ENCODE measurements at places on chromosomes 1 and 21.

DNA sequence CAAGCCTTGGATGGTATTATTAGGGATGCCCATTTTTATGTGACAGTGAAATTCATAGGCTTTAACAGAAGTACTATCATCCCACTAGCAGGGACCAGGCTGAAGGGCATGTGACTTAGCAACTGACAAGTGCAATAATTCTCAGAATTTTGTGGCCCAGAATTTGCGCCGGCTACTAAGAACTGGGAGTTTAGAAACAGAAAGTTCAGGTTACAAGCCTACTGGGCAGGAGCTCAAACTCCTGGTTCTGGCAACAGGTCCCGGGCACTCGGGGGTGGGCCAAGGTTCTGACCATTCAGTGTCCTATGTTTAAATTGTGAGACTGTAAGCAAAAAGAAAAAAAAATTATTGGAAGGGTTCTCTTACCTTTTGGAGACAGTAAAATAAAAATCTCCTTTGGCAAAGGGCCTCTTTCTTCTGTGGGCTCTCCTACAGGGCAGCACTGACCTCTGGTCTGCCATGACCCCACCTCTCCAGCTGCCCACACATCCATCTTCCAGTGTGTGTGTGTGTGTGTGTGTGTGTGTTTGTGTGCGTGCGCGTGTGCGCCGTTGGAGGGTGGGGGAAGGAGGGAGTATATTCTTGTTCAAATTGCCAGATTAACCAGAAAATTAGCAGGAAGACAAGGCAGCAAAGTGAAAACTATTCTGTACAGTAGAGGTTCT is 26.1 kb downstream of the IRF2BP2 start:
- DNase-seq = no peak

GRCh38 chr21:21673959-21674358 is 675.8 kb downstream of the NCAM2 start:
- DNase-seq = no peak

- no peak for DNase-seq
These were observed 18.7 kb downstream of the BECN2 start for GRCh38 chr1:241976229-241976628.

GRCh38 chr1:31637915-31638673 is 6.6 kb downstream of the PEF1 start:
- DNase-seq = no peak

DNA sequence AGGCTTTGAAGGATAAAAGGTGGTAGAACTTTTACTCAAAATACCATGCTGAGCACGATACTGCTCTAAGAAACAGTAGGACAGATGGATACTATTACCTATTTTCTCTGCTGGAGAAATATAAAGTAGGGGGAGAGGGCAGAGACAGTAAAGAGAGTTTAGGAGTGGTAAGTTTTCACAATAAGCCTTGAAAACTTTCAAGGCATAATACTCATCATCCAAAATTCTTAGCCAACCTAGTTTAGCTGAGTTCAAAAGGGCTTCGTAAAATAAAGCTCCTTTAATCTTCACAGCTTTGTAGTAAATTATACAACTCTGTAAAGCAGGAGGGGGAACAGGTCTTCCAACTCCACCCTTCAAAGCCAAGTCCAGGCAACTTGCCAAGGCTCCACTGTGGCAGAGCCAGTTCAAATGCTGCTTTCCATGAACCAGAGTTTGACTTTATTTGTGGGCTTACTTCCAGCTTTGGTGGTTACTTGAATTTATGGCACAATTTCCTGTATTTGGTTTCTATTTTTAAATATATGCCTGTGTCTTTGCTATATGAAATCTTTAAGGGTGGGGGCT is 15.5 kb downstream of the TEX38 start:
- no peak for DNase-seq

DNA sequence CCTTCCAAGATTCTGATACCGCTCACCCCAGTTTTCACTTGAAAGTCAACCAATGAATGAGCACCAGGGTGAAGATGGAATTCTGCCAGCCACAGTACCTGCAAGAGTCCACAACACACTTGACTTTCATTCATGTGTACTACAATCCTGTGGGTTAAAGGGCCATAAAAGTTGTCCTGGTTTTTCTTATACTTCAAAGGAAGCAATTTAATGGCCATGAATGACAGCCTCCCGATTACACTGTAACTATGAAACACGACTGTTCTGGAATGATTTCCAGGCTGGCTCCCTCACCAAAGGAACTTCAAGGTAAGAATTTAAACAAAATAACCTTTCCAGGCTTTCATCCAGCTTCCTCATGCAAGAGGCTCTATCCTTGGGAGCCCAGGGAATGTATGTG is 502.8 kb downstream of the SMYD3 start:
- DNase-seq = no peak

DNA sequence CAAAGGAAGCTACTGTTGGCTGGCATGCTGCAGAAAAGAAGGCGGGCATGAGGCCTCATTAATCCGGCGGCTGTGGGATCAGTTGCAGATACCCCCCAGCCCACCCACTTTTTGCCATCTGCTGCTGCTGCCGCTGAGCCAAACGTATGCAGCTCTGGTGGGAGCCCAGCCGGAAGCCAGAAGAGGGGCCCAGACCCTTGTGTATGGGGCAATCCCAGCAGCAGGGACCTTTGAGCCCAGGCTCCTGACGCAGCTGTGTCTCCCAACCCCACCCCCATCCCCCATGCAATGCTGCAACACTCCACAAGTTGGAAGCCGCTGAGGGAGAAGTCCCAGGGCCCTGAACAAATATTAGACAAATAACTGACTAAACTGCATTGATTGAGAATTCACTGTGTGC is 106.0 kb downstream of the ELAVL4 start:
- DNase-seq = no peak

DNA sequence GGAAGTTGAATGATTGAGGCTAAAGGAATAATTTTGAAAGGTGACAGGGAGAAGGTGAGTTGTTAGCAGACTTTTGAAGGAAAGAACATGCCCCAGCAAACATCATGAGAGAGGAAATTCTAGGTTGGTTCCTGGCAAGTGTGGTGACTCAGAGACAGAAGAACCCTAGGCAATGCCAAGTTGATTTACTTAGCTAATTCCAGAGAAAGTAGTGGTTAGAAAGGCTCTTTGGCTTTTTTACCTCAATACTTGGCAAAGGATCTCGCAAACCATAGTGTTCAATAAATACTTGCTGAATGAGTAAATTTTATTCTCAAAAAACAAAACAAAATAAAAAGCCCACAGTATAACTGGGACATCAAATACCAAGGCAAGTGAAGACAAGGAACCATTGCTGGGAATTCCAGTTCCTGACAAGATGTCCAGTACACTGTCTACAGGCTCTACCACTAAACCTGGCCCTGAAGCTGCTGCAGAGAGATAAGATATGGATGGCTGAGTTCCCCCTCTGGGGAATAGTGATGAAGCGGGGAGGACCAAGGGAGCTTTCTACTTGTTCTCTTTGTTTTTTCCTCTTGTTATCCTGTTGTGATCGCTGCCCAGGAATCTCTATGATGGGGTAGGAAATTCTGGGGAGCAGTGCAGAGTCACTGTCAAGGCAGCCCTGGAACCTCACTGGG is 48.2 kb downstream of the IL12RB2 start:
- no peak for DNase-seq

DNA sequence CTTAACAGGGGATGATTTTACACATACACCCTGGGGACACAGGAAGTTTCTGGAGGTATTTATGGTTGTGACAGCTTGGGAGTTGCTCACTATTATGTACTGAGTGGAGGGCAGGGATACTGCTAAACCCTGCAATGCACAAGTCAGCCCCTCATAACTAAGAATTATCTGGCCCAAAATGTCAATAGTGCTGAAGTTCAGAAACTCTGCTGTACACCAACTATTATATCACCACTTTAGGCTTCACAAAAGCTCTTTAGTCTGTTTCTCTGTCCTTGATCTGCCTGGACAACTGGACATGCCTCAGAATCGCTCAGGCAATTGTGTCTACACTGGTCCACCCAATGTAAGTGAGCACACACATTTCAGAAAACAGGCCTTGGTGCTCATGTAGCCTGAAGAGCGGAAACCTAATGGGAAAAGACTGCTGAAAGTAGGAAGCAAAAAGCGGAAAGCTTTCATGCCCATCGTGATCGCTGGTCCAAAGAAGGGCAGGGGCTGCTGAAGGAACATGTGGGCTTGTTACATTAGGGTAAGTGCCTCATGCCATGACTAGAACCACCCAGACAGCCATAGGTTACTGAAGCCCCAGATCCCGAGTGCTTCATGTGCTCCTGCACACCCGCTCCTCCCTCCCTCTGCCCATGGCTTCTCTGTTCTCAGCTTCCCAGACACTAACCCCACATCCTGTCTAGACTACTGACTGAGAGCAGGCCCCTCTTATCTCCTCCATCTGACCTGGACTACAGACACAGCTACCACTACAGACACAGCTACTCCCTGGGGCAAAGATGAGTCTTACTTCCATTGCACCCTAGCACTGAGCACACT is 73.5 kb downstream of the LRIG2 start:
- DNase-seq = no peak

DNA sequence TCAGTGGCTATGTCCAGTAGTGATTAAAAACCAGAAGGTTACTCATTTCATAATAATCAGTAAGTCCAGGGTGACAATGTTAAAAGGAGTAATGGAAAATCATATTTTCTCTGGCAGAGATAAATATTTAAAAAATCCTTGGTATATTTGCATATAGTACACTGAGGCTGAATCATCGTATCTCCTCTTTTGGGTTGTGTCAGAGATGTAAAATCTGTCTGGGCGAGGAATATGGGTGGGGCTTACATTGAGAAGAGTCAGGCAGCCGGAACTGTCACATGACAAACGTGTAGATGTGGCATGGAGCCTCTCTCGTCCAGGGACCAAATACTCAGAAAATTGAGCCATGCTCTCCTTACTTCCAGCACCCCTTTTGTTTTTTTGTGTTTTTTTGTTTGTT is 120.9 kb downstream of the FMN2 start:
- DNase-seq = no peak

- DNase-seq = no peak
These were observed 34.1 kb downstream of the C8B start for GRCh38 chr1:56931686-56932085.

DNA sequence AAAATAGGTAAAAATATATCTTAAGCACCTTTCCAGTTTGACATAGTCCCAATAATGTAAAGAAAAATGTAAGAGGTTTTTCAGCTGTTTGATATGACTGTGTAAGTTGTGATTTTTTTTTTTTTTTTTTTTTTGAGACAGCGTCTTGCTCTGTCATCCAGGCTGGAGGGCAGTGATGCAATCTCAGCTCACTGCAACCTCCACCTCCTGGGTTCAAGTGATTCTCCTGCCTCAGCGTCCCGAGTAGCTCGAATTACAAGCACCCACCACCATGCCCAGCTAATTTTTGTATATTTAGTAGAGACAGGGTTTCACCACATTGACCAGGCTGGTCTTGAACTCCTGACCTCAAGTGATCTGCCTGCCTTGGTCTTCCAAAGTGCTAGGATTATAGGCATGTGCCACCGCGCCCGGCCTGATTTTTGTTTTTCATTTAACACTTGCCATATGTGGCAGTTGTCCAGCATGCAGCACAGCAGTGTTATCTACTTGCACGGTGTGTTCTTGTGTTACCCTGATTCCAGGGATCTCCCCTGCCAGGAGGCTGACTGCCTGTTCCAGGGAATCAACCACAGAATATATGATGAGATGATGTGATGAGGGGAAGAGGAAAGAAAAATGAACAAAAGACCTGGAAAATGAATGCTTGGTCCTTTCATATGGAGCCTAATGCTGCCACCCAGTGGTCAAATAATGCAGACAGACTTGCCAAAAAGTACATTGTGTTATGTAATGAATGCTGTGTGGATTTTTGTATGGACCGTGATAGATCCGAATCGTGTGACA is 79.0 kb downstream of the RAVER2 start:
- peak; percentile 46 for DNase-seq

DNA sequence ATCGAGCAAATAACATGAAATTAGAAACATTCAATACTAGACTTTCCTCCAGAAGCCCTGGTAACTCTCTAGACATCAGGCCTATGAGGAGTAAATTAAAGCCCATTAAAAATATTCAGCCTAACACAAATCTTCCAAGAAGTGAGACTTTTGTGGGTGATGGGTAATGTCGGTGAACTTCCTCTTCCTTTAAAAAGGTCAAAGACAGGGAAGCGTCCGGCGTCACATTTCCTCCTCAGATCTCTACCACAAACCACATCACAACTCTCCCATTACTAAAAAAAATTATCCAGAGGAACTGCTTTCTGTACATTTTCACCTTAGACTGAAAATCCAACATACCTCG is 1.4 kb downstream of the EIF4G3 start:
- DNase-seq = no peak

DNA sequence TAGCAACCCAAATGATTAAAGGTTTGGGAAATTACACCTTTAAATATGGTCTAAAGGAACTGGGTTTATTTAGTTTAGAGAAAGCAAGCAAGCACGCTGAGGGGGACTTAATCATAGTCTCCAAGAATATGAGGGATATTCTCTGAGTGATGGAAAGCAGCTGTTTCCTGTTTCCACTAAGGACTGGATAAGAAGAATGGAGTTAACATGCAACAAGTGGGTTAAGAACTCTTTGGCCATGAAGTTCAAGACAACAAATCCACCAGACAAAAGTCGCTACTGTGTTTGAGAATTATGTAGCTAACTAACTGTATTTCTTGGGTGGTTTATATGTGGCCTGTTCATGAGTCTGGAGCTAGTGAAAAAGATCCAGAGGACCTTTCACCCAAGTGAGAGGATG is 85.7 kb downstream of the TGFB2 start:
- DNase-seq = no peak

DNA sequence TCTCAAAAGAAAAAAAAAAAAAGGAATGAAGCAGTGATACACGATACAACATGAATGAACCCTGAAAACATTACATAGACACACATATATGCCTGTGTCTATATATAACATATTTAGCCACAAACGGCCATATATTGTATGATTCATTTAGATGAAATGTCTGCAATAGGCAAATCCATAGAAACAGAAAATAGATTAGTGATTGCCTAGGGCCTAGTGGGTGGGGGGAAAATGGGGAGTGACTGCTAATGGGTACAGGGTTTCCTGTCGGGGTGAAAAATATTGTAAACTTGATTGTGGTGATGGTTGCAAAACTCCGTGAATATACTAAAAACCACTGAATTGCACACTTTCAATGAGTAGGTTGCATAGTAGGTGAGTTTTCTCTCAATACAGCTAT is 6.0 kb upstream of the H6PD start:
- DNase-seq = no peak

GRCh38 chr1:219576931-219577730 is 35.8 kb downstream of the ZC3H11B start:
- DNase-seq = no peak

DNA sequence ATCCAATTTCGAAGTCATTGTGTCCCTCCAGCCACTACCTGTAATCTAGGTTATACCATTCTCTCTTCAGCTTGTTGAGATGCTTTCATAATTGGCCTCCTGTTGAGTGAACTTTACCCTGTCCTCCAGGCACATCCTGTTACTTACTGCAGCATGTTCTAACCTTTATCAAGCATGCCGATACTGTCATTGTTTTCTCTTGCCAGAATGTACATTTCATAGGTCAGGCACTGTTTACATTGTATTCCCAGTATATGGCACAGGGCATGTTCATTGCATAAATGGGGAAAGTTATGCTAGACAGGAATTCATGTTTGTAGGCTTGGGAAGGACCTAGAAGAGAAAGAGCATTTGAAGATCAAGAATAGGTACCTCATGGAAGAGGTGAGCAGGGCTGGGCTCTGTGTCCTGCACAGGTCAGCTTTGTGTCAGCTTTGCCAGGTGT is 10.2 kb downstream of the CXADR start:
- DNase-seq = no peak

Data from HCT116 (cell line).